ENCODE measurements at places on chromosomes 2 and 18.

- no peak for DNase-seq
These were observed 941 bp downstream of the ZAP70 start for GRCh38 chr2:97714084-97714949.

- no peak for DNase-seq
These were observed at the start of gene LRP2 for GRCh38 chr2:169362118-169362893. Gene LRP2, minus strand, starts transcription at chr2:169362534. Its CDS starts 135 bp downstream, at chr2:169362399.

DNA sequence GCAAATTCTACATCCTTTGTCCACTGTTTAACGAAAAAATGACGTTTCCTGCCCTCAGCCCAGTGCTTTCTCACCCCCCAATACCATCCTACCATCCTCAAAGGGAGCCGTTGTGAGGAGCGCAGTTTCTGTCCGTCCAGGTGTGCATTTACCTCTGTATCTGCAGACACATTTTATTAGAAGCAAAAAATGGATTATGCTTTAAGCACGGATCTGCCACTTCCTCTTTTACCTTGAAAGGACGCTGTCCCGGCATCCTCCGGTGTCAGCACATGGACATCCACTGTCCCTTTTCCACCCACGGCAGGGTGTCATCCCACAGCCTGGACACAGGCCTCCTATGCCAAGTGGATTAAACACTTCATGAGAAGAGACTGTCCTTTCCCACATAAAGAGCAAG lies 7.2 kb upstream of the MAL start:
- DNase-seq = no peak

GRCh38 chr2:143481733-143482132 lies 352.5 kb downstream of the ARHGAP15 start:
- DNase-seq = no peak

- DNase-seq = no peak
These were observed 44.1 kb downstream of the KIF1A start for GRCh38 chr2:240775905-240776304.

Data from stimulated activated CD8-positive, alpha-beta memory T cell treated with anti-CD3 and anti-CD28 coated beads, Interleukin-2, amount 100 ng/mL, for 1 hour (primary cell).